ENCODE measurements at places on chromosomes 5 and 9. TPM values are rescaled to one million over a fixed set of nuclear protein-coding genes. Genes with fewer than 3 reads are reported as not detected.

EIF4E1B gene
- total RNA-seq: not detected

HAVCR2 gene
- total RNA-seq: 0.20 TPM

KIF24 gene
- total RNA-seq: 3.4 TPM

SEMA5A gene
- total RNA-seq: not detected

FRRS1L gene
- 0.15 TPM for total RNA-seq

ZNF454 gene
- total RNA-seq: not detected

PCDH12 gene
- total RNA-seq: not detected

LHX6 gene
- total RNA-seq: 1.3 TPM

LCN2 gene
- 3.9 TPM for total RNA-seq

DDX4 gene
- not detected for total RNA-seq

ZNF366 gene
- total RNA-seq: not detected

PCDHGC4 gene
- not detected for total RNA-seq

LRRC19 gene
- total RNA-seq: not detected

RORB gene
- total RNA-seq: not detected

SLC34A1 gene
- total RNA-seq: not detected

GARNL3 gene
- total RNA-seq: 1.8 TPM

FCN1 gene
- not detected for total RNA-seq

ZBTB6 gene
- 3.1 TPM for total RNA-seq
